ENCODE measurements at places on chromosomes 1 and 21. TPM values are rescaled to one million over a fixed set of nuclear protein-coding genes. Genes with fewer than 3 reads are reported as not detected.

DNA sequence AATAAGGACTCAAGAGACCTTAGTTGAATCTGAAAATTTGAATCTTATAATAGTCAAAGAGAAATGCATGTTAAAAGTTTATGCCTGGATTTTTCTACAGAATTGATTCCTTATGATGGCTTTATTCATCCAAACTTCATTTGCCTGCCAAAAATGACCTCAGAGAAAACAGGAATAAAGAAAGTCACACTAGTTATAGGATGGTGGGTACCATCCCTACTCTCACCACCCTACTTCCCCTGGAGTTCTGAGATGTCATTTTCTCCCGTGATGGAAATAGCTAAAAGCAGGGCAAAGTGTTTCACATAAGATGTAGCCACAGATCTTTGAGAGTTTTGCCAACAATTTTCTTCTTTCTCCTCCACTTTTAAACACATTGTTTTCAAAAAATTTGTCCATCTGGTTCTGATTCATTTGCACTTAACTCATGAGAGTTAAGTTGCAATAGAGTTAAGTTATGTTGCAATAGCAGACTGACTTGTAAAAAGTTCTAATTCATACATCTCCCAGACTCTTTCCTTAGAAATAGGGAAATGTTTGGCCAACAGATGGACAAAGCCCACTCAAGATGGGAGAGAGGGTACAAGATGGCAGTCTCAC lies 384.6 kb downstream of the PLPP3 start:
- peaks cover 53% of the 10 kb centered on the region for H3K4me1 ChIP-seq
- DNase-seq = no peak

The CD1E gene
- total RNA-seq = 0.17 TPM

- H3K27me3 ChIP-seq = no peaks in the 10 kb centered on the region
- no peak overlapping the region for H3K27ac ChIP-seq
- H3K36me3 ChIP-seq = no peaks in the 10 kb centered on the region
- H3K4me3 ChIP-seq = no peak overlapping the region
- no peak for DNase-seq
Observed at GRCh38 chr1:215672482-215672881, 105.4 kb downstream of the KCTD3 start.

The VWA5B1 gene
- not detected for total RNA-seq

DNA sequence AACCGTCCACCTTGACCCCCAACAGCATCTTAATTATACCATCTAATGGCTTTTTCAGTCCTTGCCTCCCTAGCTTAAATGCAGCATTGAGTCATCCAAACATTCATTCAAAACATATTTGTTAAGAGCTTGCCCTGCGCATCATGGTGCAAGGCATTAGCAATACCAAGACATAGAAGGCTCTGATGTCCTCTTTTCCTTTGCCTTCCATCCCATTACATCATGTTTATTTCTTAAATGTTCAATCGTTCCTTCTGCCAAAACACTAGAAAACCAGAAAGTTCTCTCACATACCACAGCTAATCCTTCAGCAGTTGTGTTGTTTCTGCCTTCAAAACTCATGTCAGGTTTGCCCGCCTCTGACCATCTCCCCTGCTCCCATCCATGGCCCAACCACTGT lies 29.8 kb upstream of the VTCN1 start:
- no peak overlapping the region for H3K27ac ChIP-seq
- DNase-seq = no peak
- no peaks in the 10 kb centered on the region for H3K27me3 ChIP-seq
- H3K4me3 ChIP-seq = no peak overlapping the region
- peaks cover 7% of the 10 kb centered on the region for H3K4me1 ChIP-seq

- H3K27me3 ChIP-seq = no peaks in the 10 kb centered on the region
- DNase-seq = no peak
- no peak overlapping the region for H3K27ac ChIP-seq
- H3K36me3 ChIP-seq = no peaks in the 10 kb centered on the region
Observed at GRCh38 chr1:98077691-98078090, 156.9 kb upstream of the DPYD start.

GRCh38 chr21:43809346-43809799 lies 20.0 kb downstream of the RRP1 start:
- H3K27me3 ChIP-seq = no peaks in the 10 kb centered on the region
- no peak for DNase-seq
- H3K36me3 ChIP-seq = no peaks in the 10 kb centered on the region
- H3K27ac ChIP-seq = no peak overlapping the region

DNA sequence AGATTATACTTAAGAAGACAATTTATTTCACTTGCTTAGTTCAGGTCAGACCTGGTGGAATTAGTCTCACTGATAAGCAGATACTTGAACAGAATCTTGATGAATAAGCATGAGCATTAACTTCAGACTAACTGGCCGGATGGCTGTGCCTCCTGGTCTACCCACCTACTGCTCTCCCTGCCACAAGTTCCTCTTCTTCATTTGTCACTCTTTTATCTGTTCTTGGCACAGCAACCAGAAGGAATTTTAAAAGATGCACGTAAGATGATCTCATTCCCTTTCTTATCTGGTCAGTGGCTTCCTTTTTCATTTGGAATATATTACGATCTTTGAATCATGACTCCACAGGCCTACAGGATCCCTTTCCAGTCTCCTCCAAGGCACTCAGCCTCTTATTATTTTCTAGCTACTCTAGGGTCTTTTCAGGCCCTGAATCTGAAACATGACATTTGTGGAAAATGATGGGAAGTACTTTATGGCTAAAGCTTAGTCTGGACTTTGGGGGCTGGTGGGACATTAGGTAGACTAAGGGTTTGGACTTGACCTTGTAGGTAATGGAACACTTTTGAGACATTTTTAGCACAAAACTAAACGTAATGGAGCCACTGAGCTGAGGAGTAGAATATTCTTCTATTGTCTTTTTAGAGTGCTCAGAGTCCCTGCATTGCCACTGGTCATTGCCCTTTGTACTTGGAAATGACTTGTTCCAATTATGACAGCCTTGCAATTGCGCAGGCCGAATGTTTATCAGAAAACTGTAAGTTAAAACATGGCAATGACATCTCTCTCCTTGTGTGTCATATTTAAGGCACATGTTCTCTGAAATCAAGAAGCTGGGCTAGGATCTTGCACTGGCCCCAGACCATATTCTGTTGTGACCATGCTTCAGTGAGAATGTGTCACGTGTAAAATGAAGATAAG lies 16.0 kb downstream of the ST6GALNAC3 start:
- no peak overlapping the region for H3K4me3 ChIP-seq
- no peak overlapping the region for H3K27ac ChIP-seq
- no peaks in the 10 kb centered on the region for H3K27me3 ChIP-seq
- H3K4me1 ChIP-seq = no peaks in the 10 kb centered on the region

DNA sequence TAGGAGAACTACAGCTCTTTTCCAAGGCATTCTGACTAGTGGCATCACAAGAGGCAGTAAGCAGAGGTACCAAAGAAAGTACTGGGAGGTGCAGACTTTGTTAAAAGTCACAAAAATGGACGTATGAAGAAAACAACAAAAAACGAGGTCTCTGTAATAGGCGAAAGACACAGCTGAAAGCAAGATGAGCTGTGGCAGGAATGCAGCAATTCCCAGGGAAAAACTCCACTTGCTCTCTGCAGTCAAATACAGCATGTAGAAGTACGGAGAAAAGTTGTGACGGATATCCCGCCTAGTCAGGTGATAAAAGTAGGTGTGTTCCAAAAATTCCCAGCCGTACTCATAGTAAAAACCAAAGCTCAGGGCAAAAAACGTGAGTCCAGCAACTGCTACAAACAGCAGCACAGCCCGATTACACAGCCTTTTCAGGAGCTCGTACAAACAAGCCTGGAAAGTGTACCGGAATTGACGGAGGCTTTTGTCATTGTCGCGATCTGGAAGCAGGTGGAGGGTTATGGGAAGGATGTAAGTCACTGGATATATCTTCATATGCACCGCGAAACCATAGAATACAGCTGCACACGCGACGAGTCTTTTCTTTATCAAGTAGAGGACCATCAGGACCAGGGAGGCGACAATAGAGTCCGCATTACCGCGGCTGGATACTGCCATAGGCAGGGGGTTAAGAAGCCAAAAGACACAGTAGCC lies 979 bp downstream of the PIGM start:
- no peaks in the 10 kb centered on the region for H3K27me3 ChIP-seq
- H3K4me1 ChIP-seq = peaks cover 12% of the 10 kb centered on the region
- peak overlapping the region; percentile 75 for H3K27ac ChIP-seq
- peak overlapping the region; percentile 84 for H3K4me3 ChIP-seq

DNA sequence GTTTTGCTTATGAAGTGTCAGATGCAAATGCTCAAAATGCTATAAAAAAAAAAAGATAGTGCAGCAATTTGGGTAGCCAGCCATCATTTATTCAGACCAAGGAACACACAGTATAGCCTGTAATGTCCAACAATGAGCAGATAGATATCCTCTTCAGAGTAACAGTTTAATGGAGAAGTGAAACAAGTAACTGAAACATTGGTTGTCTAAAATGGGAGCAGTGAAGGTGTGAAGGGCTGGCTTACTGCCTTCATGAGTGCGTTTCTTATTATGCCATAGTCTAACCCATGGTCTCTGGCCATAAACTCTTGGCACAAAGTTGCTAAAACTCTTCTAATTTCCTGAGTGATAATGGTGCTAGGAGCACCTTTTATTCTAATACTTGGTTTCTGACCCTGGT lies 11.4 kb downstream of the RGS5 start:
- peaks cover 13% of the 10 kb centered on the region for H3K4me1 ChIP-seq
- H3K27ac ChIP-seq = peak overlapping the region; percentile 7
- H3K4me3 ChIP-seq = no peak overlapping the region
- H3K36me3 ChIP-seq = no peaks in the 10 kb centered on the region
- DNase-seq = no peak

DNA sequence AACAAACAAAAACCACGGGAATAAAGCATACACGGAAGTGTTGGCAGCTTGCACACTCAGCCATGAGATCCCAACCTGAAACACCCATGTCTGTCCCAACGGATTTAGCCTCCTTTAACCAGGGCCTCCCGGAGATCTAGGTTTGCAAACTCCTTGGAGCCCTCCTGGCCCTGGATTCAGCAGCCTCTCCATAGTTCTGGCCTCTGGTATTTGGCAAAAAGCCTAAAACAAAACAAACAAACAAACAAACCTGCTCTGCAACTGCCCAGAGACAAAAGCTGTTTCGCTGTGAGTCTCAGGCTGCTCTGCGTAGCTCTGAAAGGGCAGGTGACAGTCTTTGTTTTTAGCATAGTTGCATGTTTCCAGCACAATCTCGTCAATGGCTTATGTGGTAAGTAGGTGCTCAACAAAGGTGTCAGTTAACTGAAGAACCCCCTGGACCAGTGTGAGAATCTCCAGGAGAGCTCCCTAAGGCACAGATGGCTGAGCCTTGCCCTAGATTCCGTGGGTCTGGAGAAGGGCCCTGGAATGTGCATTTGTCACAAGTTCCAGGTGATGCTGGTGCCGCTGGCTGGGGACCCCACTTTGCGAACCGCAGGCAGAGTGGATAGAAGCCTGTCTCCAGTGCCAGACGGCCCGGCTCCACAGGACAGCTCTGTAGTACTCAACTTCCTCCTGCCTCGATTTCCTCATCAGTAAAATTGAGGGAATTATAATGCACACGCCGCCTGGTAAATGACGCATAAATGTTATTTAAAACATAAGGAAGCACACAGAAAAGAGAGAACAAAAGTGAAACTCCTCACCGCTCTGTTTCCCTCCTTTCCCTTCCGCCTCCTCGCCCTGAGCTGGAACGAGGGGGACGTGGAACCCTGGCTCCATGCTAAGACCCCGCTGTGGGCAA lies 86.2 kb downstream of the RIPK4 start:
- no peak overlapping the region for H3K4me3 ChIP-seq
- no peak overlapping the region for H3K27ac ChIP-seq
- DNase-seq = no peak
- peaks cover 5% of the 10 kb centered on the region for H3K27me3 ChIP-seq
- no peaks in the 10 kb centered on the region for H3K4me1 ChIP-seq
- no peaks in the 10 kb centered on the region for H3K36me3 ChIP-seq

- H3K4me1 ChIP-seq = peaks cover 18% of the 10 kb centered on the region
- no peaks in the 10 kb centered on the region for H3K27me3 ChIP-seq
- no peak overlapping the region for H3K27ac ChIP-seq
- peak overlapping the region; percentile 63 for H3K4me3 ChIP-seq
- no peaks in the 10 kb centered on the region for H3K36me3 ChIP-seq
Observed at GRCh38 chr1:28915031-28915895, 894 bp downstream of the EPB41 start.

- H3K36me3 ChIP-seq = no peaks in the 10 kb centered on the region
- no peak overlapping the region for H3K4me3 ChIP-seq
- peaks cover 11% of the 10 kb centered on the region for H3K4me1 ChIP-seq
- H3K27me3 ChIP-seq = no peaks in the 10 kb centered on the region
Observed at GRCh38 chr1:66364578-66365391, 169.2 kb upstream of the SGIP1 start.

- no peaks in the 10 kb centered on the region for H3K36me3 ChIP-seq
- H3K4me1 ChIP-seq = no peaks in the 10 kb centered on the region
- peaks cover 5% of the 10 kb centered on the region for H3K27me3 ChIP-seq
- DNase-seq = no peak
- no peak overlapping the region for H3K27ac ChIP-seq
Observed at GRCh38 chr1:202665417-202665816, 44.8 kb downstream of the SYT2 start.

DNA sequence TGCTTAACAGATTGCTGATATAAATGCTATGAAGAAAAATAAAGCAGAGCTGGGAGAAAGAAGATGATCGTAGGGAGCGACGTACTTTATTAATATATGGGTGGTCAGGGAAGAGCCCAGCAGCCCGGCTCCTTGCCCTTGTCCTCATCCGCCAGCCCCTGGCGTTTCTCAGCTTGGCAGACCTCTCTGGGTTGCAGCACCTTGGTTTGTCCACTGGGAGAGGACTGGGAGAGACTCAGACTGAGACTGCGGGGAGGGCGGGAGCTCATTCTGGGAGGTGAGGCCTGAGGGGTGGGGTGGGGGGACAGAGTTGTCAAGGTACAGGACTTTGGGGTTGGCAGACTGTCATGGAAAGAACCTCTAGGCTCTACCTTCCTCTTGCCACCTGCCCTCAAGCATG lies 3.3 kb upstream of the S100A3 start:
- peaks cover 61% of the 10 kb centered on the region for H3K4me1 ChIP-seq
- no peaks in the 10 kb centered on the region for H3K36me3 ChIP-seq
- no peak for DNase-seq
- no peak overlapping the region for H3K4me3 ChIP-seq
- no peak overlapping the region for H3K27ac ChIP-seq
- H3K27me3 ChIP-seq = no peaks in the 10 kb centered on the region

DNA sequence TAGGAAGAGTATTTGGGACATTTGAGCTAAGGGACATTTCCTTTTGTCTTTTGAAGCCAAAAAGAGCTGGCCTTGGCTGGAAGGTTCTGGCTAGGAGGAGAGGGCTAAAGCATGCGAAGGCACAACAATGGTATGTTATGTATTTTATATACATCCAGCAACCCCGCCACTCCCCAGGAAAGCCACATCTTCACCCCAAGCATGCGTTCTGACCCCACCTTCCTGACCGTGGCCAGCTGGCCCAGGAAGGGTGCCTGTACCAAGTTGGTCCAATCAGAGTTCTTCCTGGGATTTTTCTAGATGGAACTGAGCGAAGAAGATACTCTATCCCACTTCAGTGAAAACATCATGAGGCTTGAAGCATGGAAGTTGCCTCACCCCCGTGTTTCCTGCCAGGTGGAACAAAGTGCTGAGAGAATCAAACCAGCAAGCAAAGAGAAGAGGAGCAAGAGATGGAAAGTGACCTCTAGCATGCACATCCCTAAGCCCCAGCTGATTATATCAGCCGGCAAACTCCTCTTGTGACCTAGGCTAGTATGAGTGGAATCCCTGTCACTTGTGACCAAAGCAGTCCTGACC lies 82.7 kb downstream of the BCAR3 start:
- H3K27me3 ChIP-seq = no peaks in the 10 kb centered on the region
- no peak overlapping the region for H3K4me3 ChIP-seq
- H3K4me1 ChIP-seq = peaks cover 98% of the 10 kb centered on the region
- no peaks in the 10 kb centered on the region for H3K36me3 ChIP-seq
- H3K27ac ChIP-seq = no peak overlapping the region
